ENCODE measurements at places on chromosomes 5 and 9.

DNA sequence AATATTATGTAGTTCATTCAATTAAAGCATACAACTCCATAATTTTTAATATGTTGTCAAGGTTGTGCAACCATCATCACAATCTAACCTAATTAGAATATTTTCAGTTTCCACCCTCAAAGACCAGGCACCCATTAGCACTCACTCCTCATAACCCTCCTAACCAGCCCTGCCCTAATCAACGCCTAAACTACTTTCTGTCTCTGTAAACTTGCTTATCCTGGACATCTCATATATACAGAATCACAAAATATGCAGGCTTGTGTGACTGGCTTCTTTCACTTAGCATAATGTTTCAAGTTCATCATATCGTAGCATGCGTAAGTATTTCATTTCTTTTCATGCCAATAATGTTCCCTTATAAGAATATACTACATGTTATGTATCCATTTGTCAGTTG, 134.8 kb upstream of the NFIL3 start:
- no peak for DNase-seq

DNA sequence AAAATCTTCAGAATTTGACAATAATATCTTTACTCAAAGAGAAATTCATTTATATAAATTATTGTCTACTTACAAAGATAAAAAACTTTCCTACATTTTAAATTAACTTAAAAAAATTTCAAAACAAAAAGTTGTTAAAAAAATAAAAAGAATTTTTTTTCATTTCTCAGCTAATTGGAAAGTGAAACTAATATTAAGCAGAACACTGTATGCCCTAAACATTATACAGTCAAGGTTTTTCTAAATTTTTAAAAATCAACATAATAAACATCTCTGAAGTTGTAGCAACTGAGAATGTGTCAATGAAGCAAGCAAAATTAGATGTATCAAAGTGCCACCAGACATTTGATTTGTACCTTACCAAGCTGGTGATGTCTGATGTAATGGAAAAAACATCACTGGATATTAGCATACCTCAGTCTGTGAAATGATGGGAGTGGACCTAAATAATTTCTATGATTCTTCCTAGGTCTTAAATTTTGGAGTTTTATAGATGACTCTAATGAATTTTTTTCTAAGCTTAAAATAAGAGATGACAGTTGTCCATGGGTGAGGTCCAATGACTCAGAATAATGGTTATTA, 290.1 kb downstream of the ADAMTS6 start:
- DNase-seq, result no peak

DNA sequence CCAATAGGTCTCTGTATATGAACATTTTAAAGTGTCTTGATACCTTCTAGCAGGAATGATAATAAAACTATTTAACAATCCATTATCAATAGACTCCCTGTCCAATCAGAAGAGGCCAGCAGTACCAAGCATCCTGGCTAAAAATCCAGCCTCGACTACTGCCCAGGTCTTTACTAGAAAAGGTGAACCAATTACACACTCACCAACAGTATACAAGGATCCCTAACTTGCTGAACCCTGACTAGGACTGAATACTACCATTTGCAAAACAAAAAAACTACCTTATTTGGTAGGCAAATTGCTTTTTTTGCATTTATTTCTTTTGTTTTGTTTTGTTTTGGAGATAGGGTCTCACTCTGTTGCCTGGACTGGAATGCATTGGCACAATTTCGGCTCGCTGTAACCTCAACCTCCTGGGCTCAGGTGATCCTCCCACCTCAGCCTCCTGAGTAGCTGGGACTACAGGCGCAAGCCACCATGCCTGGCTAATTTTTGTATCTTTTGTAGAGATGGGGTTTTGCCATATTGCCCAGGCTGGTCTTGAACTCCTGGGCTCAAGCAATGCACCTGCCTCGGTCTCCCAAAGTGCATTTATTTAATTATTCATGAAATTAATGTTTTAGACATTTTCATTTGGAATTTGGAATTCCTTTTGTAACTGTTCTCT, 27.5 kb downstream of the FNBP1 start:
- no peak for DNase-seq

DNA sequence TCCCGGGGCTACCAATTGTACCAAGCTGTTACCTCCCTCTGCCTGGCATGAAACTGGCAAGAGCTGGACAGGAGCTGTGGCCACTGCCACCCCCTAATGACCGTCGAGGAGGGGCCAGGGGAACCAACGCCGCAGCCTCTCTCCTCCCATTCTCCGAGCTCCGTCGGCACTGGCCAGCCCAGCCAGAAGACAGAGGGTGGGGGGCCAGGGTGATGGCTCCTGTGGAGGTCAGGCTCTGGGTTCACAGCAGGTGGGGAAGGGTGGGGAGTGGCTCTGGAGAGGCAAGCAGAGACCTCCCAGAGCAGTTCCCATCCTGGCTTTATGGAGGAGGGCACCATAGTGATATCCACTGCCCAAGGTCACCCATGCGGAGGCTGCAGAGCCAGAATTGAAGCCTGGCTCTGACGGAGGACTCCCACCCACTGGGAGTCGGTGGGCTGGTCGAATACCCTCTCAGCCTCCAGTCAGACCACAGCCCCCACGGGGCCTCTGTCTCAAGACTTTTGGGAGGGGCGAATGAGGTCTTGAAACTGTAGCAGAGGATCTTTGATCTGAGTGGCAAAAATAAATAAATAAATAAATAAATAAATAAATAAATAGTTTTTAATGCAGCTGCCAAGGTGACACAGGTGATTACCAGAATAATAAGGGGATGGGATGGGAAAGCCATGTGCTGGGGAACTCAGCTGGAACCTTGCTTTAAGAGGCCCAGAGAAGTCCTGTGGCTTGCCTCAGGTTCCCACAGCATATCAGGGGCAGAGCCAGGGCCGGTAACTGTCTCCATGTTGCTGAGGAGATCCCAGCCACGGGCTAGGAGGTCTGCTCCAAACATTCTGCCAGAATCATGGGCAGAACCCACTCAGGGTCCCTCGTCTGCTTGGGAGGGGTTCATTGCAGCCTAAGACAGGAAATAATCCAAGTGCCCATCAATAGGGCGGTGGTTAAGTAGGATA, 42.5 kb upstream of the NEURL1B start:
- DNase-seq, result no peak

GRCh38 chr5:116766470-116766947, 191.9 kb upstream of the SEMA6A start:
- peak; percentile 56 for DNase-seq

GRCh38 chr5:50547303-50547702, 106.2 kb upstream of the EMB start:
- no peak for DNase-seq

GRCh38 chr5:114362197-114362976, 517 bp downstream of the KCNN2 start:
- DNase-seq, result no peak

DNA sequence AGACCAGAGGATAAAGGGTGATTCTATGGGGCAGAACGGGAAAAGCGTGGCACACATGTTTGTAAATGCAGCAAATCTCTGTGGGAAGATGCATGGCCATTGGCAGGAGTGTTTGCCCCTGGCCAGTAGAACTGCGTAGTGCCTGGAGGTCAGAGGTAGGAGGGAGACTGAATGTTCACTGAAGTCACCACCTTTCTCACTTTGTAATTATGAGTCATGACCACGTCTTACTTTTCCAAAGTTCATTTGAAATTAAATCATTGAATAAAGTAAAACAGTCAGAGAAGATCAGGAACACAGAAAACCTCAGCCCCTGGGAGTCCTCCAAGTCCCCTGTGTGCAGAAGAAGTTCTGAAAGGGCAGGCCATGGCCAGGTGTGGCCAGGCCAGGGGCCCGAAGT, 4.6 kb downstream of the PTGES start:
- DNase-seq, result no peak

DNA sequence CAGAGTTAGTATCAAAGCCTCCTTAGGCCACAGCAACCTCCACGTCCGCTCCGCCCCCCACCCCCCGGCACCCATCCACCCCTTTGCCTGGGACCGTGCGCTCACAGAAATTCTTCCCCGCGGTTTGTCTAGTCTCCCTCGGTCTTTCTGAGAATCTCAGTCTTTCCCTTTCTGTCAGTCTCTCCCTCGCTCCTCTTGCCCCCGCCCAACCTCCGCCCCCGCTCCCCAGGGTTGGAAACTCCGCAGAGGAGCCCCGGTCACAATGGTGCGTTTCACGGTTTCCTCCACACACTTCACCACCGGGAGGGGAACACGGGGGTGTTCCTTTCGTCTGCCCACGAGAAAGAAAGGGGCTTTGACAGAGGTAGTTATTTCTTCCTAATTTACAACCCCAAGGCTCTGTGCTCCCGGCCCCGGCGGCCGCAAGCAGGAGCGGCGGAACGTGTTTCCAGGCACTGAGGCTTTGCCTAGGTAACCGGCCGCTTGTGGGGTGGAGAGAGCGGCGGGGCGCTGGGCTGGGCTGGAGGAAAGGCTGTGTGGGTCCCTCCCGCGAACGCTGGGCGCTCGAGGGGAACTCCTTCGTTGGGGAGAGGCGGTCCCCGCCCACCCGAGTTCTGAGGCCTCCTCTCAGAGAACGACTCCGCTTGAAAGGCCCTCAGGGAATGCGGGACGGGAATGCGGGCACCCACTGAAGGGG, 2.1 kb downstream of the NR4A3 start:
- DNase-seq, result no peak

- DNase-seq, result peak; percentile 31
Observed at GRCh38 chr9:115649991-115650472, 503.6 kb upstream of the PAPPA start.

GRCh38 chr9:98427491-98427890, 172.0 kb upstream of the TBC1D2 start:
- DNase-seq, result no peak

- DNase-seq, result no peak
Observed at GRCh38 chr9:33265211-33265865, 489 bp downstream of the CHMP5 start.
